Prostate gland (tissue), 2 donors: ENCODE measurements at places on chromosomes 3 and 15. TPM values are rescaled to one million over a fixed set of nuclear protein-coding genes. Genes with fewer than 3 reads are reported as not detected.
A peak's percentile ranks its signal among the peaks of the same experiment; 100 is the strongest.

Gene EXD1
- 5.3 TPM for total RNA-seq

Gene FETUB
- total RNA-seq = not detected

Gene CDHR4
- not detected for total RNA-seq

Gene TAGLN3
- 3.2 TPM for total RNA-seq

Gene ANKRD63
- total RNA-seq = not detected

Gene ATP2B2
- 0.14 TPM for total RNA-seq

Gene CHCHD6
- total RNA-seq = 34.4 TPM

DNA sequence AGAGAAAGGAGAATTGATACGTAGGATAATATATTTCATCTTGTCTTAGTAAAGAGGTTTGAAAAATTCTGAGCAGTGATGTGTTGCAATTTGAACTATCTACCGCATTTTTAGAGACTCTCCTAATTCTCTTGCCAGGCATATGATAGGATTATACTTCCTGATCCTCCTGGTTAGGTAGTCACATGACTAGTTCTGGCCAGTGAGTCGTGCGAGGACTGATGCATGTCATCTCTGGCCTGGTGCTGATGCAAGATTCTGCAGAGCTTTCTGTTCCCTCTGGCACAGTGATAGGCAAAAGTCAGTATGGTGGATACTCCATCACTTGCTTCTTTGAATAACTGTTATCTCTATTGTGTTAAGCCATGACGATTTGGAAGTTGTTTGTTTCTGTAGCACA lies 277.6 kb upstream of the NAALADL2 start:
- no peak for DNase-seq

GRCh38 chr15:75544359-75544758 lies 34.8 kb downstream of the PTPN9 start:
- no peak for DNase-seq

GRCh38 chr3:107235928-107236315 lies 141.3 kb upstream of the CCDC54 start:
- peak; percentile 69 for DNase-seq

- no peak for DNase-seq
Measured at GRCh38 chr3:86723433-86723832, 267.5 kb downstream of the VGLL3 start.

DNA sequence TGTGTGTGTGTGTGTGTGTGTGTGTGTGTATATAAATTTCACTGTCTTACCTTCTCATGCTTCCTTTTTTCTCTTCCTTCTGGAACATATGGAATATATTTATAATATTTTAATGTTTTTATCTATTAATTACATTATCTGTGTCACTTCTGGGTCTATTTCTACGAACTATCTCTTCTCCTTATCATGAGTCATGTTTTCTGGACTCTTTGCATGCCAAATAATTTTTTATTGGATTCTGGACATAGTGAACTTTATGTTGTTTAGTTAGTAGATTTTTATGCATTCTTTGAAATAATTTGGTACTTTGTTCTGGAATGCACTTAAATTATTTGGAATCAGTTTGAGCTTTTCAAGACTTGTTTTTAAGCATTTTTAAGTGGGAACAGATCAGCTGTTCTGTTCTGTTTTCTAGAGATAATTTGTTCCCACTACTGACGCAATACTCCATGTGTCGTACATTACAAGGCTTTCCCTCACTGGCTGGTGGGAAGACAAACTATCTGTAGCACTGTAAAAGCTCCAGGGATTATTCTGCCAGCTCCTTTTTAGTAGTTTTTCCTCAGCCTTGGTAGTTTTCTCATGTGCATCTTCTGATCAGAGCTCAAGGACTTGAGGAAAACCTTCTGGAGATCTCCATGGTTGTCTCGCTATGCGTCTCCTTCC lies 302.0 kb downstream of the CLSTN2 start:
- DNase-seq = no peak

GRCh38 chr3:186683979-186684378 lies 18.2 kb downstream of the HRG start:
- no peak for DNase-seq

- DNase-seq = peak; percentile 1
Measured at GRCh38 chr15:100781061-100781960, 98.3 kb upstream of the ALDH1A3 start.

GRCh38 chr3:25582242-25582641 lies 82.5 kb downstream of the TOP2B start:
- DNase-seq = no peak

GRCh38 chr15:100333236-100333635 lies 8.5 kb downstream of the ADAMTS17 start:
- no peak for DNase-seq

DNA sequence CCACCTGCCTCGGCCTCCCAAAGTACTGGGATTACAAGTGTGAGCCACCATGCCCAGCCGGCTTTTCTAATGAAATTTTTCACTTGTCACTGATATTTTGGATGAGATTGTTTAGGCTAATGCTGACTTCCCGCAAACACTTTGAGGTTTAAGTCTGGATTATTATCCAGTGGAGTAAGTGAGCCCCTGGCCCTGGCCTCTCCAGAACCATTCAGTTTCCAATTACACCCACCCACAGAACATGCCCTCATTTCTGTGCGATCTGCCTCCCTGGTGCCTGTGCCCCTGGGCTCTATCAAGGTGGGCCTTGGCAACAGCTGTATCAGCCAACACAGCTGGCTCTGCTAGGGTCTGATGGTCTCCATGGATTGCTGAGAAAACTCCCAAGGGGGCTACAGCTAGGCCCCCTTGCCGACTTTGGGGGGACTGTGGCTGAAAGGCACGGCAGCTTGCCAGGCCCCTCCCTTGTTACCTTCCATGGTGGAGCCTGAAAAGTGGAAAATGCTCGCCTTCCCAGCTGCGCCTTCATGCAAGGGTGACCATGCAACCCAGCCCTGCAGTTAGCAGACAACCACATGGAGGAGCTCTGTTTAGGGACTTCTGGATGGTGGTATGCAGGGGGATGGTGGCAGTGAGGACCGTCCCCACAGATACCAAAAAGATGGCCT lies 288.9 kb downstream of the FAM43A start:
- no peak for DNase-seq
